ENCODE measurements at places on chromosomes 3 and 15. TPM values are rescaled to one million over a fixed set of nuclear protein-coding genes. Genes with fewer than 3 reads are reported as not detected.

The ST3GAL6 gene
- total RNA-seq = 3.5 TPM

The PLA1A gene
- total RNA-seq = not detected

The BFSP2 gene
- not detected for total RNA-seq

The WDR48 gene
- 28.8 TPM for total RNA-seq

The NAALADL2 gene
- total RNA-seq = 0.73 TPM

The ASB14 gene
- total RNA-seq = not detected

The GOLGA8J gene
- total RNA-seq = not detected
